Stimulated activated CD8-positive, alpha-beta memory T cell treated with anti-CD3 and anti-CD28 coated beads, Interleukin-12 subunit alpha, Interleukin-12 subunit beta, amount 100 ng/mL, for 1 hour (primary cell): ENCODE measurements at places on chromosomes 6 and 20.

DNA sequence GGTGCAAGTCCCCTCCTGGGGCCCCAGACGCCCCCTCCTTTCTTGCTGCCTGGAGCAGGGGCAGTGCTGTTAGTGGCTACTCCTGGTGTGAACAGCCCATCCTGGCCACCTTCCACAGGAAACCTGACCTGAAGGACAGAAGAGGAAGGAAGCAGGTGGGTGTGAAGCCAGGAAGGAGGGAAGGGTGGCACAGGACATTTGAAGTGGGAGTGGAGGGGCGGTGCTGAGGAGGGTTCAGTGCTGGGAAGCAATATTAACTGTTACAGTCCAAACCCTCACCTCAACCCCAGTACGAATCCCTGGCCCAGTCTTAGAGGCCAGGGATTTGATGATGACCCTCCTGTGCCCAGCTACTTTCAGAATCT is 766 bp downstream of the PRICKLE4 start:
- no peak for DNase-seq

GRCh38 chr6:71091167-71091566 is 134.3 kb upstream of the B3GAT2 start:
- DNase-seq: no peak

- DNase-seq: no peak
Observed at GRCh38 chr6:156013155-156013554, 557.5 kb upstream of the NOX3 start.

DNA sequence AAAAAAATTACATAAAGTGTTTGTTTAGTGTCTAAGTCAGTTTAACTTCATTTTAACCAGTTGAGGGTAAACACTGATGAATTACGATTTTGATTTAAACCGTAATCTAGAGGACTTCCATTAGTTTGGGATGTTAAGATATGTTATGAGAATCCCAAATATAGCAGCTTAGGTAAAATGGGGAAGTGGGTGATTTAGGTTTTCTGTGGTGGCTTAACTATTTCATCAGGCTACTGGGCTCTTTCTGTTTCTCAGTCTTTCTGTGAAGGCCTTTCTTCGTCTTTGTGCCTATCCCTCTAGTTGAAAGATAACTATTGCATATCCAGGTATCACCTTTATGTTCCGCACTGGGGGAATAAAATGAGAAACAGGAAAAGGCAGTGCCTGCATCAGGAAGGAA is 27.9 kb downstream of the CENPW start:
- DNase-seq: no peak

- no peak for DNase-seq
Observed at GRCh38 chr6:21953831-21954801, 342.7 kb downstream of the PRL start.
